Stimulated activated CD4-positive, alpha-beta T cell treated with anti-CD3 and anti-CD28 coated beads, Interleukin-1b, Interleukin-23, amount 100 ng/mL, for 1 hour (primary cell): ENCODE measurements at places on chromosomes 12 and 14.

- DNase-seq: peak; percentile 4
Measured at GRCh38 chr14:55807053-55807880, 227.3 kb downstream of the KTN1 start.

DNA sequence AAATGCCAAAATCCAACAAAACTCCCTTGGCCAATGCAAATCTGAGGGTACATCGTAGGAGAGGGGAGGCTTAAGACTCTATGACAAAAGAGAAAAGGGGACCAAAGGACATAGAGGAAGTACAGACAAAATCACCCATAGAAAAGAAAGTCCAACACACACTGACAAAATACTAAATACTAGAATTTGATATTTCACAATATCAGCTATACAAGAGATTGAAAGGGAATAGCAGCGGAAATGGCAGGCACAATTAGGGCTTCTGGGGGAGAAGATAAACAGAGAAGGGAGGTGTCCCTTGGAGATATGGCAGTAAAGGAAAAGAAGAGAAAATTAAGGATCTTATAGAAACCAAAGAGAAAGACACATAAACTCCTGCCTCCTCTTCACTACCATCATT is 29.0 kb downstream of the ATP2B1 start:
- DNase-seq: no peak

GRCh38 chr14:59435101-59435500 is 30.1 kb downstream of the GPR135 start:
- no peak for DNase-seq

DNA sequence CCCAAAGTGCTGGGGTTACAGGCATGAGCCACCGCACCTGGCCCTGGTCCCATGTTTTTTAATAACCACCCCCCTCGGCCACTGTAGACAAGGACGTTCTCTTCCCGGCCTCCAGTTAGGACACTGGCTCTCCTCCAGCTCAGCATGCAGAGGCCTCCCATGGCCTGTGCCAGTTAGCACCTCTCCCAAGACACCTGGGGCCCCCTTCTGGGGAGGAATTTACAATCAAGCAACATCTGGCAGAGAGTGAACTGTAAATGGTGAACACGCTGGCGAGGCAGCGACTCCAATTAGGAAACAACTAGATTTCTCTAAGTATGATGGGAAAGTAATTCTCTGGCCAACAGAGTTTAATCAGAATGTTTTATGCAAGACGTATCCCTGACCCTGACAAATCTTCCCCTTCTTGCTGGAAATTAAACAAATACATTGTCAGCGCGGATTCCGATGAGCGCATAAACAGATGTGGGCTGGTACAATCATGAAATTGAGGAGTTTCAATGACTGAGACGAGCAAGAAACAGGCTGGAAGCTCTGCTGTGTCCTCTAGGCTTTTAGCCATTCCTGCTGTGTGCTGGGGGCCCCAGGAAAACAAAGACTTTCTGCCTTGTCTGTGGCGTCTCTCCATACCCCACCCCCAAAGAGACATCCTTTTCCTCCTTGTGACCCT is 61.7 kb upstream of the DLK1 start:
- DNase-seq: no peak

GRCh38 chr14:76514213-76514998 is 138.5 kb downstream of the ESRRB start:
- DNase-seq: no peak

DNA sequence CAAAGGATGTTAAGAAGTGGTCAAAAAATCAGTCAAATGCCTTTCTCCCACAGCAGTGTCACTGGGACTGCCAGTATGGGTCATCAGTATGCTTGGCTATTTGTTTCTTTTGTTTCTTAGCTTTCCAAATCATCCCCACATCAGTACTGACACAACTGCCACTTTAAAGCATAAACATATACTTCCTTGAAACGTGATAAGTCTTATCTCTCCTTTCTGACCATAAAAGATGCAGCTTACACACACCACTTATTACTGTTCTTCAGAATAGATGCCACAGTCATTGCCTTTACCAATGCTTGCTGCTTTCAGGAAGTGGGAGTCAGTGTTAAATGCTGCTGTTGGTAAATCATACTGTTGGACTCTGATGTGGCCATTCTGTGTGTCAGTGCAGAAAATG is 18.6 kb upstream of the GARIN2 start:
- no peak for DNase-seq

GRCh38 chr14:97402279-97402678 is 605.1 kb downstream of the VRK1 start:
- no peak for DNase-seq

DNA sequence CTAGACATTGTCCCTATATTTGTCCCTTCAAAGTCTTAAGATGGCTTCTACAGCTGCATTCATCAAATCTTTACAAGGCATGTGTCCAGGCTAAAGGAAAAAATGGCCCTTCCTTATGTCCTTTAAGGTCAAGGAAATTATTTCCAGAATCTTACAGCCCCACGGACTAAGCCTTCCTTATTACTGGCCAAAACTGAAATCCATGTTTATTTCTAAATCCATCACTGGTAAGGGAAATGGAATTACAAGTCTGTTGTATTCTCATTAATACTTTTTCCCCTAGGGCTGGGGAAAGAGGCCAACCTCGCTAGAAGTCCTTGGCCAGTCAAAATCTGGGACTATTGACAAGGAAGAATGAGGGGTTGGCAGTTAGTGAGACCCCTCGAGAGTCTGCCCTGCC is 252.5 kb downstream of the TMEM132C start:
- no peak for DNase-seq

GRCh38 chr14:57686304-57686703 is 179.6 kb downstream of the SLC35F4 start:
- DNase-seq: no peak

DNA sequence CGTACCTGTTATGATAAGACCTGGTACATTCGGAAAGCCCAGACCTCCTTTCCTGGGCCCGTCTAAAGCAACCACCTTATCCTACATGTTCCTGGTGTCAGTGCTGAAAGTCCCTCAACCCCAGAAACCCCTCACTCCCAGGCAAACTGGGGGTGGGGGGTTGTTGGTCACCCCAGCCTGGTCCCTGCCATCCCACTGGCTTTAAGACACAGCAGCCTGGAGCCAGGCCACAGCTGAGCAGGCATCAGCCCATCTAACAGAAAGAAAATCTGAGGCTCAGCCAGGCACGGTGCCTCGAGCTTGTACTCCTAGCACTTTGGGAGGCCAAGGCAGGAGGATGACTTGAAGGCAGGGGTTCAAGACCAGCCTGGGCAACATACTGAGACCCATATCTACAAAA is 4.5 kb downstream of the SELPLG start:
- no peak for DNase-seq

DNA sequence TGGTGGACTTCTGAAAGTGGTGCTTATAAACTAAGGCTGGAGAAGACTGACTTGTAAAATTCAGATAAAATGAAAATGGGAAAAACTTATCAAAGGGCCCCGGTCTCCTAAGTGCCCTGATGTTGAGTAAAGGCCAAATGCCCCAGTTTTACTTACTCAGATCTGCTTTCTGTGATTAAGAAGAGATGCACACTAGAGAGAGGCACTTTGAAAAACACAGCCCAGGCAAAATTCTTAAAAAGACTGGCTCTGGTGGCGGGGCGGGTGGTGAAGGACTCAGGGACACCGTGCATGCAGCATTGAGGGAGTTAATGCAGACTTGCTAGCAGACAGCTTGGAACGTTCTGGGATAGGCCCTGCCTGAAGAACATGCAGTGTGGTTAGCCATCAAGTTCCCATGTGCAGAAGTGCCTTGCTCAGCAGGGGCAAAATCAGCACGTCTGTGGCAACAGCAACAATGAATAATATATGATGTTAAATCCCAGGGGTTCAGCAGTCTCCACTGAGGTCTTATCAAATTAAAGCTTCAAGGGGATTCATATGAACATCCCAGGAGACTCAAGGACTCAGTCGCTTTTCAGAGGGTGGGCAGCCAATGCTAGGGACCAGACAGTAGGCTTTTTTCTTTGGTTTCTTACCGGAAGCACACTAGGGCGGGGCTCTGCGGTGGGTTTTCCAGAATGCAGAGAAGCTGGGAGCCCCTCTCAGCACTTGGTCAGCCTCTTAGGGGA is 105.0 kb downstream of the DAD1 start:
- no peak for DNase-seq

DNA sequence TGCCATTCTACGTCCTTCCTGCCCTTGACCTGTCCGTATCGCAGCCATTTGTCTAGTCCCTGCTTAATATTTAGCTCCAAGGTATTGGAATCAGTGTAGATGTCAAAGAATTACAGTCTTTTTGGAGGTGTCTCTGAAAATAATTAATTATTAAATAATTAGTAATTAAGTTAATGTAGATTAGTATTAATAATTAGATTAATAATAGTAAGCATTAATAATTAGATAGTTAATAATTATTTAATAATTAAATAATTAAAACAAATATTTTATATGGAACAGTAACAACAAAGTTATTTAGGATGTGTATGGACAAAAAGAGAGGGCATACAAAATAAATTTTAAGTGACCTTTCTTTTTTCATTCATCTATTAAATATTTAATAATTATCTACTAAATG is 639.6 kb downstream of the AACS start:
- no peak for DNase-seq

DNA sequence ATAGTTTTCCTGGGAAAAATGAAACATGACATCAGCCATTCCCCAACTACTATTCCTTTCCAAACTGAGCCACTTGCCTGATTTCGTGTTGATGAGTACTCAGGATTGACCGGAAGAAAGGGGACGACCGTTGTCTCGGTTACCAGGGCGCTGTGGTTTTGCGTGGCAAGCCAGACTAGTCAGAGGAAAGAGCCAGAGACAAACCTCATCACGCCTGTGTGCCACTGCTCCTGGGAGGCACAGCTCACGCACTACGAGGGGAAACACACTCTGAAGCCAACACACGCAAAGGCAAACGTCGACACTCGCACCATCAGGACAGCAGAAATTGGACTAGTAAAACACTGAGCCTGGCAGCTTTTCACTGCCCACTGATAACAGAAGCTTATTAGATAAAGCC is 35.0 kb downstream of the GIT2 start:
- DNase-seq: no peak

DNA sequence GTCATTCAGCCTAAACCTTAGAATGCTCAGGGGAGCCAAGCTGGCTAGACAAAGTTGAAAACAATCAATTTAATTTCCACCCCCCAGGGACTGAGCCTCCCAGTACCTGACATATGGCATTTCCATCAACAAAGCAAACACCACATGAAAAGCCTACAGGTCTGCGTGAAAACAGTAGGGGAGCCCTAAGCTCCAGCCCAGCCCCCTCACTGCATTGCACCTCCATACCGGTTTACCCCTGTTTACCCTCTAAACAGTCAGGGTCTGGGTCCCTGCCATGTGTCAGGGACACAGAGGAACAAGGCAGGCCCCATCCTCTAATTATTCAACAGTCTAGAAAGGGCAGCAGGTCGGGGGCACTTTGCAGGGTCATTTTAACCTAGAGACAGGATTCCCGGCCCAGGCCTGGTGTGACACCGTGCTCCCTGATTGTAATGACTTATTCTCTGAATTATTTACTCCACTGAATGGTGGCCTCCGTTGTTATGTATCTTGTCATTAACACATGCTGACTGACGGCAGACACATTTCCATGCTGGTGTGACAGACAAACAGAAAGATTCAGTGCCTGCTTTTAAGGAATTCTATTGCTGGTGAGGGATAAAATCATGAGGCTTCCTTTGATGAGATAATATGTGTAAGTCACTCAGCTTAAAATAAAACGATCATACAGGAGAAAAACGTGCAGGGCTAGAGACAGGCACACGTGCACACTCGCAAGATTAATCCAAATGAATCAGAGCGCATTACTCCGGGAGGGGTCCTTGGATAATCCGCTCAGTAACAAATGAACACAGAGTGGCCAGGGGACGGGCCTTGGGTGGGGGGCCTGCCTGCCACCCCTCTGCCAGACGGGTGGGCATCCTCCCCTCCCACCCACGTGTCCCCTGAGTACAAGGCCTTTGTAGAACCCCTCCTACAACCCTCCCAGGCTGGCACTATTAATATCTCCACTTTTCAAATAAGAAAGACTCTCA is 23.2 kb downstream of the CCDC88C start:
- DNase-seq: no peak

DNA sequence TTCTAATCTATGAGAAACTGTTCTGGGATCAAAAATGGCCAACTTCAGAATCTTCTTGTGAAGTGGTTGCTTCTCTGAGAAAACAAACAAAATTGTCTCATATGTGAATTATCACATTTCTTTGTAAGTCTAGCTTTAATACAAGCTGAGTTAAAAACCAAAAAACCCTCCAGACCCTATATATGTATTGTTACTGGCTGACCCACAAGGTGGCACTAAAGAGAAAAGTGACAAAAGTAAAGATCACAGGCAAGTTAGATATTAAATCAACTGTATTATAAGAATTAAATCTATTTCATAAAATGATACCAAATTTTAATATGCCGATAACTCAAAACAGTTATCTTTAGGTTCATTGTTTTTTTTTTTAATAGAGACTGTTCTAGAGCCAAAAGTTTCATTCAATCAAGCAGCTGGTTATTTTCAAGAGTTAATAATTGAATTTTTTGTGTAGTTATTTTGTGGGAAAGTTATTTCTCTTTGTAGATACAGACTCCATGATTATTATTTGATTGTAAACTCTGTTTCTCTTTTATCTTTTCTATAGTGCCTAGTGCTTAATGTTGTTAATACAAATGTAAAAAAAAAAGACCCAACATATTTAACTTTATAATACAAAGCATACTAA is 7.5 kb upstream of the TRHDE start:
- DNase-seq: no peak

GRCh38 chr14:90576581-90576980 is 179.8 kb downstream of the CALM1 start:
- DNase-seq: no peak

DNA sequence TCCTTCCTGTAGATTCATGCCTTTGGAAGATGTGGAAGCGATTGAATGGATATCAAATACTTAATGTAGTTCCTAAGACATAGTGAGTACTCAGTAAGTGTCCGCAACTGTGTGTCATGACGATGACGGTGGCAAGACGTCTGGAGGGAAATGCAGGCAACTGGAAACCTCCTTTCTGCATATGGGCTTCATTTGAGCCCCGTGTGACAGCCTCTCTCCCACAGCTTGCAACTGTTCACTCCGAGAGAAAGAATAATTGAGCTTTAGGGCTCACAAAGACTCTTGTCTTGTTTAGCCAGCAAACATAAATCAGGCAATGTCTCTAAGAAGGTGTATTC is 6.9 kb downstream of the CFAP251 start:
- DNase-seq: no peak

- no peak for DNase-seq
Measured at GRCh38 chr12:67714648-67715047, 66.1 kb downstream of the DYRK2 start.

DNA sequence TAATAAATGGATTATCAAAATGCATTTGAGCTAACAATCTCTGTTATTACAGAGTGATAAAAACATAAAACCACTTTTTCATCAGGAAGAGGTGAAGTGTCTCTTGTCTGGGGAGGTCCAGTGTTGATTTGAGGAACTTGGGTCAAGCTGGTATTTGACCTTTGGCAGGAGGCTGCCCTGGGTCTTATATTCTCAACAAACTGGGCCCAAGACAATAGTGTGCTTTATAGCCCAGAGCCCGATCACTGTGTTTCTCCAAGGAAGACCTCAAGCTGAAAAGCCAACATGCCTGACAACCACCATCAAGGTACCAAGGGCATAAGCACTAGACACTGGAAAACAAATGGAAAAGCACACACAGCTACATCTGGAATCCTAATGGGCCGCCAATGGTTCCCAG is 137.0 kb downstream of the SLC25A21 start:
- no peak for DNase-seq
